HTR-8/SVneo (cell line): ENCODE measurements at places on chromosomes 5 and 9.

DNA sequence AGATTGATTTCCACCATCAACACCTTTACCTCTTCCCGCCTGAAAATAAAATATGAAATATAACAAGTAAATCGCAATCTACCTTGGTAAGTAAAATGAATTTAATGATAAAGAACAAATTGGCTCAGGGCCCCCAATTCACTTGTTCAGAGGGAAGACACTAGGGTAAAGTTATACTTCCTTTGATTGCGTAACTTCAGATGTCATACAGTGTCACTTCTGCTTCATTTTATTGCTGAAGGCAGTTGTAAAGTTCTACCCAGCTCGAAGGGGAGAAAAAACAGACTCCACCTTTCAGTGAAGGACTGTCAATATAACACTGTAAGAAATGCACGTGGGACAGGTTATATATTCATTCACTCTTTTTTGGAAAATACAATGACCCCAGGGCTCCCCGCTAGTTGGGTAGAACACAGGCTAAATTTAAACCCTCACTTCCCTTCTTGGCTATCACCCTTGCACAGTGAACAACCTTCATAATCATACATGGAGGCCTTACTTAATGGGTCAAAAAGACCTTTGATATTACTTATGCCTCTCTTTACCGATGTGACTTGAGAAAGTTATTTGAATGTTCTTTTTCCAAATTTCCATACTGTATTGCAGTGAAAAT is 848.8 kb downstream of the MAT2B start:
- no peak for DNase-seq

- no peak for DNase-seq
These were observed 21.9 kb downstream of the MACROH2A1 start for GRCh38 chr5:135376961-135377624.

DNA sequence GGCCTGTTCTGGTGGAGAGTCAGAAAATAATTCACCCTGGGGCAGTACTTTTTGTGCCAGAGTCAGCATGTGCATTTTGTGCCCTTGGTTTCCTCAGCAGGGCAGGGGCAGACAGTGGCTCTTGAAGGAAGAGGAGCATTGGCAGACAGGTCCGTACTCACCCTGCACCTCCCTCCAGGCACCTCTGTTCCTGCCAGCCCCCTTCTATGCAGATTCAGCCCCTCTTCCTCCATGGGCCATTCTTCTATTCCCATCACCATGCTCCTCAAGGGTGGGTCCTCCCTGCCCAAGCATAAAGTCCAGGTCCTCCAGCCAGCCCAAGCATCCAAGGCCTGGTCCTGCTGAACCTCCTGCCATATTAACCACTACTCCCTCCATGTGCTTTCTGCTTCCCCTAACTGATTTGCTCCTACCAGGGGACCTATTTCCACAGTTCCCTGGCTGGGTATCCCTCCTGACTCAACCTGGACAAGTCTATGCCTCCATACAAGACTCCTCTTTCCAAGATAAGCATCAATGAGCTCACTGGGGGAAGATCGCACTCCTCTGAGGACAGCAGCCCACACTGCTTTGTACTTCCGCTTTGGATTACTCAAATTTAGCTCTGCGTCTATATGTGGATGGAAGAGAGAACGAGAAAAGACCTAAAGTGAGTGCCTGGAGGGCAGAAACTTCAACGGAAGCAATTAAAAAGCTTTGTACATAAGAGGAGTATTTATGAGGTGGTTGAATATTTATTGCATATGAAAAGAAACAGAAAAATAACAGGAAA is 9.3 kb upstream of the ACSL6 start:
- no peak for DNase-seq

- DNase-seq: peak; percentile 66
These were observed 9.7 kb downstream of the PTGES2 start for GRCh38 chr9:128117613-128118471.

GRCh38 chr5:88952344-88952743 is 69.4 kb upstream of the MEF2C start:
- no peak for DNase-seq

- no peak for DNase-seq
These were observed 28.4 kb downstream of the SYK start for GRCh38 chr9:90830051-90830450.

DNA sequence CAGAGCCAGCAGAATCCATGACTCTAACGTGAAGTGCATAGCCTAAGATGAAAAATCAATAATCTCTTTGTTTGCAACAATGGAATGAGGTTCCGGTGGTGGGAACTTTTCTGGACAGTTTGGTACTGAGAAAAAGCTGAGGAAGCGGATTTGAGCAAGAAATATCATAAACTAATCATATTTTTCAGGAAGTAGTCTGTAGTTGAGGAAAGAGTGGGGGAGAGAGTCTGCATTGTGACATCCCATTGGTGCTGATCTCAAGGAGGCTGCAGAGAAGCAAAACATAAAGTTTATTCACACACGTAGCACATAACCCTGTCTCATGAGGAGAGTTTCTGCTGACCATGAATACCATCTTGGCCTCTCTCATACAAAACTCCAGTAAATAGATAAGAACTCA is 15.8 kb upstream of the FCHO2 start:
- no peak for DNase-seq

DNA sequence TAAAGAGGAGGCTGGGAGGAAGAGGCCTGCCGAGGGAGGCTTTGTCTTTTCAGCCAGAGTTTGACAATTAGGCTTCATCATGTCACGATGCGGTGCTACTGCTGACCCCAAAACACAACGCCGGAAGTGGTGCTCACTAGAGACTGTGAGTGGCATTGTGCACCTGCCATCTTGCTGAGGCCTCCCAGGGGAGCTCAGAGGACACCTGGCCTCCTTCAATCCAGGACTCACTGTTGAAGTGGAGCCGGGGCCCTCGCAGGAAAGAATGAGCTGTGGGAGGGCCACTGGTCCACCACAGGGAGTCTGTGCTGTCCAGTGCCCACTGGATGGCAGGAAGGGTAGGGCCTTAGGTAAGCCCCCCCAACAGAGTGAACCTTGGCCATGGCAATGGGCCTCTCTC is 12.7 kb upstream of the SLC25A48 start:
- no peak for DNase-seq

GRCh38 chr5:96248131-96248530 is 184.9 kb downstream of the PCSK1 start:
- DNase-seq: no peak

GRCh38 chr9:98172604-98173003 is 19.8 kb downstream of the CORO2A start:
- DNase-seq: peak; percentile 14

DNA sequence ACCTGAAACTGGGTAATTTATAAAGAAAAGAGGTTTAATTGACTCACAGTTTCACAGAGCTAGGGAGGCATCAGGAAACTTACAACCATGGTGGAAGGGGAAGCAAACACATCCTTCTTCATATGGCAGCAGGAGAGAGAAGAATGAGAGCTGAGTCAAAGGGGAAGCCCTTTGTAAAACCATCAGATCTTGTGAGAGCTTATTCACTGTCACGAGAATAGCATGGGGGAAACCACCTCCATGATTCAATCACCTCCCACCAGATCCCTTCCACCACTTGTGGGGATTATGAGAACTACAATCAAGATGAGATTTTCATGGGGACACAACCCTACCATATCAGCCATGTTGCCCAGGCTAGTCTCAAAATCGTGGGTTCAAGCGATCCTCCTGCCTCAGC is 143.4 kb downstream of the FGF18 start:
- no peak for DNase-seq

DNA sequence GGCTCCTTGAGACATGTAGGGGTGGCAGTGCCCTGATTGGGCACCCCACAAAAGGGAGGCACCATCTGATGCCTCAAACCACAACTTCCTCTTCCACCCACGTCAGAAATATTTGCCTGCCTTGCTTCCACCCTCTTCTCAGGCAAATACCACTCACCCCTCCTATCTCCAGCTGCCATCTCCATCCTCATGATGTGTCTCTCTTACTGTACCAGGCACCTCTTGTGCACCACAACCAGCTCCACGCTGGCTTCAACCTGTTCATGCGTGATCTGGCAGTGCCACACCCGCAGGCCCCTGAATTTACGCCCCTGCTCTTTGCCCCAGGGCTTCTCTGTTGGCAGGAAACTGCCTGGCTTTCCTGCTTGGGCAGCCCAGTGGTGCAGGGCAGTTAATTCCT is 87.8 kb upstream of the HSPA9 start:
- DNase-seq: no peak

- no peak for DNase-seq
These were observed 59.7 kb upstream of the HMHB1 start for GRCh38 chr5:143752165-143752850.

DNA sequence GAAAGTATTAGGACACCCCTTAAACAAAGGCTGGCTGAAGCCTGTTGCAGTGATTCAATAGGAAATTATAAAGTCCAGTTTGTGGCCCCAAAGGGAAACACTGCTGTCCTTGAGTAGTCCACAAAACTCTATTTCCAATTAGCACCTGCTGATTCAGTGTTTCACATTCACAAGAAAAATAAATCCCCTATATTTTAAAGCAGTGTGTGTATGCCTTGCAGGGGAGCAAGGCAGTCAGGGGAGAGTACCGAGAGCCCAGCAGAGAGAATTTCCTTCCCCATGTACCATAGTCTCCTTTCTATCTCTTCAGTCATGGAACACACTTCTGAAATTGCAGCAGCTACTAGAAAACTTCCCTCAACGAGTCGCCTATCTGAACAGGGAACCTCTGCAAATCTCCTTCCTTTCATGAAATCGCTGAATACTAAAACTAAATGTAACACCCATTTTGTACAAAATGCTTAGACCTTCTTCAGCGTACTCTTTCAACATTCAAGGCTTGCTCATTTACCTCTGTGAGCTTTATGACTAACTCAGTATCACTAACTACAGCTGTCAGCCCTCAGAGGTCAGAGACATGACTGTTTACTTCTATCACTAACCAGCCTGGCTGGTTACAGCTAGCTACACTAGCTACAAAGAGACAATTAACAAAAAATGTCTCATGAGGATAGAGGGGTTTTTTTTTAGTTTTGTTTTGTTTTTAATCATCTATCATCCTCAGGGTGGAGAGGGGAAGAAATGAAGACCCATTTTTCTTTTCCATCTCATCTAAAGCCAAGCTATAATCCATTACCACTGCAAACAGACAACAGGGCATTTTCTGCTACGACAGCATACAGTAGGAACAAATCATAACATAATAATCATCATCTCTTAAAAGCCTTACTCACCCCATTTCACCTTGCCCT is 188.7 kb downstream of the EBF1 start:
- DNase-seq: no peak
